ENCODE measurements at places on chromosomes 5 and 9.

DNA sequence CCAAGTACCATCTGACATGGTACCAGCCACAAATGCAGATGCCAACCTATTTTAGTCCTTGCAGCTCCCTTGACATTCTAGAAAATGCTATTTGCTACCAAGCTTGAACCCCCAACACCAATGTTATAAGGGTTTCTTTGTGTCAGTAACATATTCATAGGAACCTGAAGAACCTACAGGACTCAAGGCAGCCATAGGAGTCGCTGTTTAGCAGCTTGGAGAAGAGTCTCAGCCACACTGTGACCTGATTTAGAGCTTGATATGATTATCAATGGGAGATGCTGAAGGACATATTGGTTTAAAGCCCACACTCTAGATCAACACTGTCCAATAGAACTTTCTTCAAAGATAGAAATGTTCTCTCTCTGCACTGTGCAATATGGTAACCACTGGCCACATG is 6.4 kb upstream of the ZFR start:
- DNase-seq = no peak

DNA sequence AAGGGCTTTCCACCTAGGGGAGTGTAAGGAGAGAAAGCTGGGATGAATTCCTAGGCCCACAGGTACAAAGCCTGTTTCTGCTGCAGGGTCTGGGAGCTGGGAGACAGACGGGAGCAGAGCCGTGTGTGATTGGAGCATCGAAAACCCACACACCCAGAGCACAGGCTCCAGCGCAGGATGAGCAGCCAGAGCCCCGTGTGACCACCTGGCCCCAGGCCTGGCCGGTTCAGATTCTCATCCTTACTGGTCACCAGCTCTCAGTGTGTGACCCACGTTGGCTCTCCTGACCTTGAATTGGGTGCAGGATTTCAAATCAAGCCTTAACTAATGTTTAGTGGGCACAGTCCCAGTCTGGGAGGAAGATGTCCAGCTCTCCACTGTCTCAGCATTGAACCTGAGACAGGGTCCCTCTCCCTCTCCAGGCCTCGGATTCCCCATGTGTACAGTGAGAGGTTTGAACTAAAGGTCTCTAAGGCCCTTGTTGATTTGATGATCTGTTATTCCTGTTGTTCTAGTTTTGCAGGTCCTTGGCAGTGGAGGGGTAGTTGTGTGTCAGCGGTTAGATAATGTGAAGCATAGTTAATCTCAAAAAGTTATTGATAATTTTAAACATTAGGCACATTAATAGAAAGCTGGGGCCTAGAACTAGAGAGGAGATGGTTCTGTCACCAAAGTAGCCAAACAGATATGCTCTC is 50.1 kb downstream of the PPARGC1B start:
- no peak for DNase-seq

GRCh38 chr5:78760366-78760765 is 111.8 kb upstream of the LHFPL2 start:
- no peak for DNase-seq

DNA sequence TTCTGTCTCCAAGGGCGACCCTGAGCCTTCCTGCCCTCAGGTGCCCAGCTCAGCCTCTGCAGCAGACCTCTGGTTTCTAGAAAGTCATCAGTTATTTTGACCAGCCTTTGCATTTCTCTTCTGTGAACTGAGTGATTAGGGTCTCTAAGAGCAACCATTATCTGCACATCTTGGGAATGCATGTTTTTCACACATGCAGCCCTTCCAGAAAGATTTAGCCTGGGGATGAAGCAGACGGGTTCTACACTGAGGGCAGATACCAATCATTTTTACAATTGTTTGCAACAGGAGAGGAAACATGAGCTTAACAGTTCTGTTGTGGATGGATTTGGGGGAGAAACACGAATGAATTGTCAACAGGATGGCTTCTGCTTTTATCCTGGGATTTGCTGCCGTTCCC is 90.1 kb upstream of the PITX1 start:
- DNase-seq = no peak

GRCh38 chr5:53616939-53617549 is 56.6 kb downstream of the NDUFS4 start:
- no peak for DNase-seq

DNA sequence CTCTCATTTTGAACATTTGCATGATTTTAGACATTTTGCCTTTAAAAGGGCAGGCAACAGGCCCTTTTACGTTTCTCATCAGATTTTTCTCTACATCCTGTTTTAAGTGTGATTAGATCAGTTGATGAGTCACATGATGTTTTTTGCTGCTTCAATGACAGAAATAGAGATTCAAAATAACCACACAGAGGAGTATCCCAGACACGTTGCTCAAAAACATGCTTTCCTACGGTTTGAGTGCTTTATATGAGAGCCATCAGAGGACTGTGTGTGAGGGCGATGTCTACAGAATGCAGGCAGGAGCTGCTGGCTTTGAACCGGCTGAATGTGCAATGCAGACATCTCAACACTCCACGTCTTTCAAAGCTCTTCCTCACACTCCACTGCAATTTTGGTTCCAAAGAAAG is 42.1 kb downstream of the OTULIN start:
- no peak for DNase-seq

GRCh38 chr5:10442576-10442975 is 897 bp downstream of the ROPN1L start:
- DNase-seq = no peak

DNA sequence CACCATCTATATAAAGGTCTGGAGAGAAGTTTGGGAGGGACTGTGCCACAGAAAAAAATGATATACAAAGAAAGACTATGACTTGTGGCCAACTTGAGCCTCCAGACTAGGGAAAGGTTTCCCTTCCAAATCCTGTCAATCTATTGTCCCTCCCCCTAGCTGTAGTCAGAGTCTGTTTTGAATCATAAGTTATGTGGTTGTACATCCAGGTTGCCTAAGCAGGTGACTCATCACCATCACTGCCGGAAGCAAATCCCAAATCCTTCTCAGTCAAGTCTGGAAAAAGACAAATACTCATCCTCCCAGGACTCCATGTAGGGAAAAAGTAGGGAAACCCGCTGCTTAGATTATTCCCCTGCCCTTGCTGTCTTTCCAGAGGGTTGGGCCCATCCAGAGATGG is 235.7 kb downstream of the CDK5RAP2 start:
- DNase-seq = no peak

DNA sequence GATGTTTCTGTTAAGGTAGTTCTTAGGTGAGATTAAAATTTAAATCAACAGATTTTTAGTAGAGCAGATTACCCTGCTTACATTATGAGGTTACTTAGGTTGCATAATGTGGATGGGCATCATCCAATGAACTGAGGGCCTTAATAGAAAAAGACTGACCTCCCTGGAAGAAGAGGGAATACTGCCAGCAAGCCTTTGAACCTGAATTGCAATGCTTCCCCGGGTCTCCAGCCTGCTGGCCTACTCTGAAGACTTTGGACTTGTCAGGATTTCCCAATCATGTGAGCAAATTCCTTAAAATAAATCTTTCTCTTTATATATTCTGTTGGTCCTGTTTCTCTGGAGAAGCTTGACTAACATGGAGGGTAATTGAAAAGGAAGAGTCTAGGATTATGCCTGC is 542.1 kb upstream of the ARRDC3 start:
- DNase-seq = no peak

- DNase-seq = no peak
These were observed 40.8 kb downstream of the C9 start for GRCh38 chr5:39323542-39323941.

DNA sequence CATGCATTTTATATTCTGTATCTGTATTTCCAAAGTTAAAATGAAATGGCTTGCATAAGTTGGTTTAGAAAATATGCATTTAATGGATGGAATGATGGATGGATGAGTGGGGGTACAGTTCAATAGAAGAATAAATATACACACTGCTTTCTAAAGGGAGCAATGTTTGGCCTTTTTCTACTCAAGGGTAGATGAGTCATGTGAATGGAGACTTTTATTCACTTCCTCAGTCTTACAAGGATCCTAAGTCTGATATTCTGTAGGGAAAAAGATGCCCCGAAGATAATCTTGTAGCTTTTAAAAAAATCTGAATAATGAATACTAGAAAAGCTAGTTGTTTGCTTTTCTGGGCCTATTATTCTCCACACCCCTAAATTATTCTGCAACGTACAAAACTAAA is 2112.1 kb downstream of the MAT2B start:
- DNase-seq = no peak

- DNase-seq = no peak
These were observed 57.8 kb downstream of the INSYN2B start for GRCh38 chr5:169922474-169922873.

GRCh38 chr9:79120941-79121340 is 450.8 kb upstream of the TLE4 start:
- no peak for DNase-seq

GRCh38 chr5:33800241-33800950 is 91.4 kb downstream of the ADAMTS12 start:
- DNase-seq = no peak

GRCh38 chr5:174616036-174616435 is 108.3 kb upstream of the MSX2 start:
- no peak for DNase-seq

- no peak for DNase-seq
These were observed 100.9 kb downstream of the ST8SIA4 start for GRCh38 chr5:100802208-100802607.

- no peak for DNase-seq
These were observed 14.9 kb downstream of the ARHGEF28 start for GRCh38 chr5:73640861-73641320.

DNA sequence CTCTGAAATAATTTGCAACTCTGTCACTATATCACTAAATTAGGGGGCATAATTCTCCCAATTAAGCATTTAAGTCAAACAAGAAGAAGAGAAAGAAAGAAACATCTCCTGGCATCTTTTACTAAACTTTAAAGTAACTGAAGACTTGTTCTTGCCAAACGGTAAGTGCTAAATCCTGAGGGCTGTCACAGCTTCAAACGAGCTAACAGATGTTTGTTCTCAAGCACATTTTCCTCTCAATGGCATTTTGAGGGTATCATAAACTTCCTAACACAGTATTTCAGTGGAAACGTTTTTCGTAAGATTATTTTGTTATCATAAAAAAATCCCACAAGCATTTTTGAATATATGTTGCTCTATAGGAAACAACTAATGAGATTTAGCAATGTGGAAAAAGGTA is 169.5 kb upstream of the TAS2R1 start:
- DNase-seq = no peak

GRCh38 chr9:121222524-121223171 is 21.0 kb upstream of the RAB14 start:
- DNase-seq = no peak

DNA sequence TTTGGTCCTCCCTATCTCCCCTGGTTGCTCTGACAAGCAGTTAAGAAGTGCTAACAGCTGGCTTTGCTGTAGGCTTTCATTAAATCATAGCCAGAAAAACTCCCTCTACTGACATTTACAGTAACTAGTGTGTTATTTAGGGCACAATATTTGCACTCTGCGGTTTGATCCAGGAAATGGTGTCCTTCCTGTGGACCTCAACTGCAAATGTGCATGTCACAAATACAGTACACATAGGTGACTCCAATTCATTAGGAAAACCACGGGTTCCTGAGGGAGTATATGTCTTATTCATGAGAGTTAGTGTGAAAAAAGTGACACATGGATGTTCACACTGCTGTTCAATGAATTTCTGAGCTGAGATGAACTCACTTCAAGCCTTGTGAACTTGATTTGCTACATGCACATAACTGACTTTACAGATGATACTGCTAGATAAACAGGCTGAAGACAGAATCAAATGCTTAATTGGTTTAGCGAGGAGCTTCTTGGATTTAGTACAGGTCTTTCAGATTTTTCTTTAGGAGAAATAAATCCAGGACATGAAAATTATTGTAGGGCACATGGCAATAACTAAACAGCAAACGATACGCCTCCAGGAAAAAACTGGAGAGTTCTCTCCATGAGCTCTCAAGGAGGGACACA is 281.5 kb downstream of the EFNA5 start:
- DNase-seq = peak; percentile 46

DNA sequence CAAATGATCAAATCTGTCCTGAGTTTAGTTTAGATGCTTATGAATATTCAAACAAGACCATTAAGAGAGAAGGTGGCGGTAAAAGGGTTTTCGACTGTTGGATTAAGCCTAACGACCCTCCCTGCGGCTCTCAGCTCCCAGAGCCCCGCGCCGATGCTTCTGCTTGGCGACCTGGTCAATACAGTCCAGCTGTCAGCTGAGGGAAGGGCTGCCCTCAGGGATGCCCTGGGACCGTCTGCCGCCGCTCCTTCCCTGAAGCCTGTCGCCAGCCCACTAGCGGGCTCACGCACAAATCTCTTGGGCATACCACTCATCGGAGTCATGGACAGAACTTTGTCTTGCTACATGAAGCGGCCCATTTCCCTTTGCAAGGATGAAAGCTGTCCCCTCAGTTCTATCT is 136.6 kb upstream of the RAPGEF1 start:
- no peak for DNase-seq

DNA sequence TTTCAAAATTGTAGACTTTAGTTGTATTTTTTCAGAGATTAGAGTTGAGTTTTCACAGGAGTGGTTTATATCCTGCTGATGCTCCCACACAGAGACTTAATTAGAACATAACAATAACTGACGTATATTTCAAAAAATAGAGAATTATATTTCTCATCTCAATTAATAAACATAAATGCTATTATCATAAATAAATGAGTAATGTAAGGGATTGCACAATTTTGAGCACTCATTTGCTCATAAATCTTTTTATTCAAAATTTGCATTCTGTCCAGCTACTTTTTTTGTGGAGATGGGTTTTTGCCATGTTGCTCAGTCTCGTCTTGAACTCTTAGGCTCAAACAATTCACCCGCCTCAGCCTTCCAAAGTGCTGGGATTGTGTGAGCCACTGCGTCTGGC is 515.7 kb upstream of the RORB start:
- no peak for DNase-seq

GRCh38 chr5:127871503-127872153 is 168.4 kb downstream of the CCDC192 start:
- DNase-seq = no peak

DNA sequence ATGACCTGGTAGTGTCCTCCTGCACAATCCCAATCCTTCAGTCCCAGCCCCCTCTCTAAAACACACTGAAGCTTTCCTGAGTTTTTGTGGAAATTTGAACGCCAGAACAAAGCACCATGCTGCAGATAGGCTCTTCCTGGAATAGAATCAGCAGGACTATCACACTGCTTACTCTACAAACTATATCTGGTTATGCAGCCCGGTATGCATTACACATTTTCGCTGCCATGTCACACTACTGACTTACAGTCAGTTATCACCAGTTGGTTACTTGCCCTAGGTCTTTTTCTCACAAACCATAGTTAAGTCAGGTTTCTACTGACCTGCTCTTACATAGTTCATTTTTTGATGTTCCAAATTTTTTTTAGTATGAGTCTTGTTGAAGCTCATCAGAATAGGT is 24.9 kb downstream of the PLCXD3 start:
- DNase-seq = no peak

GRCh38 chr5:81241001-81241400 is 7.9 kb downstream of the CKMT2 start:
- no peak for DNase-seq

GRCh38 chr9:120768247-120768646 is 25.0 kb downstream of the FBXW2 start:
- no peak for DNase-seq

- DNase-seq = no peak
These were observed at the start of gene IL7R for GRCh38 chr5:35856765-35857351. TSS of gene IL7R (plus strand) at chr5:35856891. CDS start at chr5:35856978, 87 bp downstream.

Data from right hindlimb (tissue), 1 donor.